ENCODE measurements at places on chromosomes 12 and 14.

- DNase-seq, result peak; percentile 5
These were observed 484.4 kb downstream of the ATP23 start for GRCh38 chr12:58425481-58426392.

DNA sequence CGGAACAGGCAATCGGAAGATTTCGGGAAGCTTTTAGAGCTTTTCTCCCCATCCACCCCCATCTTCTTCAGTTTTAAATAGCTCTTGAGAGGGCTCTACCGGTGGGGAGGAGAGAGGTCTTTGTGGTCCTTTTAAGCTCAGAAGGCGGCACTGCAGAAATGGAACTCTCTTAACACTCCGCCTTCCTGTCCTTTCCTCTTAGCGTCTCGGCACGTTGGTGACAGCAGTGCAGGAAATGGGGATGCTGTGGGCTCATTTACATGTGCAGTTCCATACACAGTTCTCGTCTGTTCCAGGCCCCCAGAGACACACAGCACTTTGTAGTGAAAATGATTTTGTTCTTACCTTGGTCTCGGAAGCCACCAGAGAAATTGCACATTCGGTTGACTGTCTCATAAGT is 50.4 kb upstream of the RIN3 start:
- no peak for DNase-seq

GRCh38 chr14:72535485-72535884 is 358.4 kb downstream of the DPF3 start:
- DNase-seq, result no peak

- no peak for DNase-seq
These were observed 137.4 kb downstream of the ANO2 start for GRCh38 chr12:5807514-5808219.

DNA sequence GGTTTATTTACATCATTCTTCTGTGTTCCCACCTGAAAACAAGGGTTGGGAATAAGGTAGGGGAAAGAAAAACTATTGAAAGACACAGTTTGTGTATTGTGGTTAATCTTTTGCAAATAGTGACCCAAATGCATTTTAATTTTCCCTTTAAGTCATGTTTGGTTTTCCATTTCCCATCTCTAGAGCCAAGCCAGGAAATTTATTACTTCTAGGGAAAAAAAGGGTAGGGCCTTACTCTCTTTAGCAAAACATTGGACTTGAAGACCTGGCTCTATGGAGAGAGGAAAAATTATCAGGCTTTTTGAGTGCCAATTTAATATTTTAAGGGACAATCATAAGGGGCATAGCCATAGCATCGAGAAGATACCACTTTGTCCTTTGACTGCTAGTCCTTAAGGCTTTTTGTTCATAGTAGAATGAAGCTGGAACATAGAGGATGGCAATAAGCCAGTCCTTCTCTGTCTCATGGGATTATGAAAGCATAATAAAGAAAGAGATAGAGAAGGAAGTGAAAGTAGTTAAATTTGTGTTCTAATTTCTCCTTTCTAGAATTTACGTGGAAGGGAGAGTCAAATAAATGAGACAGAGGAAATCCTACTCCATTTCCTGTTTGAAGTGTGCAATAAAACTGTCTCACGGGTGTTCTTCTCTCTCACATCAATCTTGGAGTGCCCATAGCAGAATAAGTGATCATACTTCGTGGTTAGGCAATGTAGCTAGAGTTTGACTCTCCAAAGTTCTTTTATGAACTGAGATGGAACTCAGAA is 50.9 kb upstream of the PPFIA2 start:
- DNase-seq, result no peak

DNA sequence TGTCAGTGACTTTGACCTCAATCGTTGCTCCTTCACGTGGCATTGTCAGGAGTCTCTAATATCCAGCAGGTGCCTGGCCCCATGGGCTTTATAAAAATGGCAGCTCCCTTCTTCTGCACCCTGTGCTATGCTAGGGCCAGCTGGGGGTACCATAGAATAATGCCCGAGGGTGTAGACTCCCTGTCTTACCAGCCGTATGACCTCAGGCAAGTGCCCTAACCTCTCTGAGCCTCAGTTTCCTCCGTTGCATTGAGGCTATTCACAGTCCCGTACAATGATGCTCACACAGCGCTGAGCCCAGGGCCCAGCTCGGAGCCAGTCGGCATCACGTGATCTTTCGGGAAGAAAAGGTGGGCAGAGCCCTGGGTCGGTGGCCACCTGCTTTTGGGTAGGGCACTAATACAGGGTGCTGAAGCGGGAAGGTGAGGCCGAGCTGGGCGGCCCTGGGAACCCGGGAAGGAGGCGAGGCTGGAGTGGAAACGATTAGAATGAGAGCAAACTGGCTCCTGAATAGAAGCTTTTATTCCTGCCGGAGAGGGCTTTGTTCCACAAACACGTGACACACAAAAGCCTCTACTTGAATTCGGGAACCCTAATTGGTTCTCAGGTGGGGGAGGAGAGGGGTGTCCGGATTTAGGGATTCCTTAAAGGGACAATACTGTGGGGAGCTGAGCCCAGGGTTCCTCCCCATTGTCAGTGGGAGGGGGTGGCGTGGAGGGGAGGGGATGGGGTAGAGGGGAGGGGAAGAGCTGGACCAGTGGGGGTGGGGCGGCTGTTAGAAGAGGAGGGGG is 19.9 kb upstream of the MSI1 start:
- DNase-seq, result no peak
